ENCODE measurements at places on chromosomes 1 and 21.

GRCh38 chr1:224684979-224685425, 68.9 kb downstream of the CNIH3 start:
- H3K4me1 ChIP-seq = no peaks in the 10 kb centered on the region
- H3K36me3 ChIP-seq = no peaks in the 10 kb centered on the region
- no peak overlapping the region for H3K27ac ChIP-seq
- no peak for DNase-seq

- no peak overlapping the region for H3K4me3 ChIP-seq
- H3K27ac ChIP-seq = no peak overlapping the region
- H3K27me3 ChIP-seq = peaks cover 3% of the 10 kb centered on the region
- no peak for DNase-seq
- no peaks in the 10 kb centered on the region for H3K36me3 ChIP-seq
These were observed 75.4 kb downstream of the TENT5C start for GRCh38 chr1:117681093-117681900.

DNA sequence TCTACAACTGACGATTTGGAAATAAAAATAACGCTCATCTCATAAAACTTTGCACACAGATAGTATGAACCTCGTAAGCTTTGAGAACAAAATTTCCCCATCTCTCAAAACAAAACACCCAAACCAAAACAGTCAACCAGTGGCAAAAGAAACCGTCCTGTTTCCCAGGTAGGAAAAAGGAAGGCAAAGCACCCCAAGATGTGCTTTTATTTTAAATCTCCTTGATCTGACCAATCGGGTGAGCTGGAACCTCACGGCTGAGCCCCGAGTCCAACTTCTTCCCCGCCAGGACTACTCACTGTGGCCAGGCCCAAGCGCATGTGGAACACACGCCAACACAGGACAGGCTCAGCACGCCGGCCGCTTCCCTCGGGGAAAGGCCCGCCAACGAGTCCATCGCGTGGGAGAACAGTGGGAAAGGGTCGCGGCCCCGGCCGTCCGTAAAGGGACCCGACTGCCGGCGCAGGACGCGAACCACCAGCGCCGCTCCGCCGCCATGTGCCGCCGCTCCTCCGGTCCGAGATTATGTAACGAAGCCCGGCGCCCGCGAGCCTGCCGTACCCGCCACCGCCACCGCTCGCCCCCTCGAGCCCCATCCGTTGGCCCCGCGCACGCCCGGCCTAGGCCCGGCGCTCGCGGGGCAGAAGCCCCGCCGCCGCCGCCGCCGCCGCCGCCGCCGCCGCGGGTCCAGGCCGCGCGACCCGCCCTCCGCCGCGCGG, 759 bp downstream of the AHCTF1 start:
- H3K36me3 ChIP-seq = peaks cover 8% of the 10 kb centered on the region
- peaks cover 13% of the 10 kb centered on the region for H3K4me1 ChIP-seq
- peak overlapping the region; percentile 81 for H3K27ac ChIP-seq
- DNase-seq = peak; percentile 52
- H3K4me3 ChIP-seq = peak overlapping the region; percentile 98

- DNase-seq = no peak
- no peak overlapping the region for H3K4me3 ChIP-seq
- H3K27me3 ChIP-seq = peaks cover 10% of the 10 kb centered on the region
- H3K36me3 ChIP-seq = no peaks in the 10 kb centered on the region
- H3K4me1 ChIP-seq = peaks cover 31% of the 10 kb centered on the region
These were observed 52.5 kb upstream of the ID3 start for GRCh38 chr1:23611601-23612327.

GRCh38 chr1:210687582-210688279, 359.0 kb downstream of the HHAT start:
- H3K4me1 ChIP-seq = no peaks in the 10 kb centered on the region
- no peak for DNase-seq
- H3K27ac ChIP-seq = no peak overlapping the region
- no peaks in the 10 kb centered on the region for H3K36me3 ChIP-seq
- H3K4me3 ChIP-seq = no peak overlapping the region
- peaks cover 4% of the 10 kb centered on the region for H3K27me3 ChIP-seq

GRCh38 chr1:234542211-234542850, 63.4 kb upstream of the TARBP1 start:
- H3K4me3 ChIP-seq = no peak overlapping the region
- no peak overlapping the region for H3K27ac ChIP-seq
- no peak for DNase-seq
- peaks cover 47% of the 10 kb centered on the region for H3K4me1 ChIP-seq

GRCh38 chr1:183219616-183220009, 33.5 kb downstream of the LAMC2 start:
- DNase-seq = no peak
- peaks cover 31% of the 10 kb centered on the region for H3K4me1 ChIP-seq
- H3K27me3 ChIP-seq = peaks cover 3% of the 10 kb centered on the region
- H3K27ac ChIP-seq = no peak overlapping the region
- no peak overlapping the region for H3K4me3 ChIP-seq

DNA sequence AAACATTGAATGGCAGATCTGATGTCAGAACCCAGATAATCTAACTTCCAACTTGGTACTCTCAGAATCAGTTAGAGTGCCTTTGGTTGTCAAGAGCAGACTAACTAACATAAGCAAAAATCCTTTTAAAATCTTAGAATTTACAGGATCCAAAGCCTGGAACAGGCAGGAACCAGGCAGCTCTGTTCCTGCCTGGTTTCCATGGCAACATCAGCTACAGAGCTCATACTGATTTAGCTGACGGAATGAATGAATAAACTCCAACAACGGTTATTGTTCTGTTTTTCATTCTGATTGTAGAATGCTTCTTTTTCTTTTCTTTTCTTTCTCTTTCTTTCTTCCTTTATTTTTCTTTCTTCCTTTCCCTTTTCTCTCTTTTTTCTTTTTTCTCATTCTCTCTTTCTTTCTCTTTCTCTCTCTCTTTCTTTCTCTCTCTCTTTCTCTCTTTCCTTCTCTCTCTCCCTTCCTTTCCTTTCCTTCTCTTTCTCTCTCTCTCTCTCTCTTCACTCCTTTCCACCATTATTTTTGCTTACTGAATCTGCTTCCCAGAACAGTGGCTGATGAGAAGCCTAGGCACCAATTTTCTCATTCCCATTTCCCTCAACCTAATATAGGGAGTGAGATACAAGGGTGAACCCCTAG, 121.6 kb downstream of the RGS7 start:
- no peaks in the 10 kb centered on the region for H3K27me3 ChIP-seq
- no peak overlapping the region for H3K4me3 ChIP-seq
- peaks cover 2% of the 10 kb centered on the region for H3K4me1 ChIP-seq
- H3K36me3 ChIP-seq = no peaks in the 10 kb centered on the region

GRCh38 chr21:16309250-16309971, 579.6 kb downstream of the USP25 start:
- H3K4me3 ChIP-seq = no peak overlapping the region
- H3K27me3 ChIP-seq = no peaks in the 10 kb centered on the region
- H3K4me1 ChIP-seq = no peaks in the 10 kb centered on the region
- no peak overlapping the region for H3K27ac ChIP-seq

GRCh38 chr1:201593200-201593921, 54.4 kb downstream of the NAV1 start:
- no peak for DNase-seq
- H3K4me1 ChIP-seq = peaks cover 63% of the 10 kb centered on the region
- H3K4me3 ChIP-seq = no peak overlapping the region
- peak overlapping the region; percentile 2 for H3K27ac ChIP-seq

DNA sequence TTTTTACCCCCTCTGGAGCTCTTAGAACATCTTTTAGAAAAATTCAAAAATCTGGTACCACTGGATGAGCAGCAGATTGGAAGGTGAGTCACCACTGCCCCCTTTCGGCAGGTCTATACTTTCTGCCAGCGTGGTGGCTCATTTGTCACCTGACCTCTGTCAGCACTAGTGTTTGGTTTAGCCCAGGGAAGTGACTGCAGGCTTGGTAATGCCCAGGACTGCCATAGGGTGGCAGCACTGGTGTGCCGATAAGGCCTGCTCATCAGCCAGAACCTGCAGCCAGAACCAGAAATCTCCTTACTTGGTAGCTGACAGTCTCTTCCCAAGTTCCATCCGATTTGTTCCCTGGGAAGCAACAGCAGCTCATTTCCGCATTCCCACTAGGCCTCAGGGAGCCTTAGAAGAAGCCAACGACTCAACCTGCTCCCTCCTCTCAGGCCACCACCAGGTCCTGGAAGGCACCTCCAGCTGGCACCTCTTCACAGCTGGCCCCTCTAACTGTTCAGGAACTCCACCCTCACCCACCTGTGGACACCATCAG, 6.8 kb downstream of the SMIM12 start:
- H3K27me3 ChIP-seq = peaks cover 4% of the 10 kb centered on the region
- peaks cover 48% of the 10 kb centered on the region for H3K4me1 ChIP-seq
- H3K36me3 ChIP-seq = peaks cover 28% of the 10 kb centered on the region
- no peak overlapping the region for H3K4me3 ChIP-seq
- peak overlapping the region; percentile 92 for H3K27ac ChIP-seq

DNA sequence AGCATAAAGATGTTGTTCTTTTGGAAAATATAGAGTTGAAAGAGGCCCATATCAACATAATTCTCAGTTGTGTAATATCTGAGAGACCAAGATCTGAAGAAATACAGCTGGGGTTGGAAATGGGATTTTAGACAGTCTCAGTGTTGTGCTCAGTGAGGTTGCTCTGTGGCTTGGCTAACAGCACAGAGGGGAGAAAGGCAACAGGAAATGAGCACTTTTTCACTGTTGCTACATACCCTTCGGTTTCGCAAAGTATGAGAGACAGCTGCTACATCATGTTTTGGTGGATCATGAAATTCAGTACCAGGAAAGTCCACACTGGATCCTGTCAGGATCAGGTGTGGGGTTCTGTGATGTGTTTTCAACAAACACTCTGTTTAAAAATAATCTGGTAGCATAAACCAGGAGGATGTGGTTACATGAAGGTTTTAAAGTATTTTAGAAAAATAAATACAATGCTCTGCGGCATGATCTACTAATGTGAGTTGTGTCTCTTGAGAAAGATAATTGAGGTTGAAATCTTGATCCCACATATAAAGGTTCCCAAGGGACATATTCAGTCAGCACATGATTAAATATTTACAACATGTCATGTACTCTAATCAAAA, 7.0 kb upstream of the GPR88 start:
- H3K4me3 ChIP-seq = no peak overlapping the region
- H3K36me3 ChIP-seq = no peaks in the 10 kb centered on the region
- peaks cover 2% of the 10 kb centered on the region for H3K27me3 ChIP-seq
- DNase-seq = no peak

- peaks cover 15% of the 10 kb centered on the region for H3K4me1 ChIP-seq
- H3K4me3 ChIP-seq = no peak overlapping the region
- no peak for DNase-seq
- peaks cover 26% of the 10 kb centered on the region for H3K36me3 ChIP-seq
These were observed 40.1 kb downstream of the BCAR3 start for GRCh38 chr1:93641527-93641926.

DNA sequence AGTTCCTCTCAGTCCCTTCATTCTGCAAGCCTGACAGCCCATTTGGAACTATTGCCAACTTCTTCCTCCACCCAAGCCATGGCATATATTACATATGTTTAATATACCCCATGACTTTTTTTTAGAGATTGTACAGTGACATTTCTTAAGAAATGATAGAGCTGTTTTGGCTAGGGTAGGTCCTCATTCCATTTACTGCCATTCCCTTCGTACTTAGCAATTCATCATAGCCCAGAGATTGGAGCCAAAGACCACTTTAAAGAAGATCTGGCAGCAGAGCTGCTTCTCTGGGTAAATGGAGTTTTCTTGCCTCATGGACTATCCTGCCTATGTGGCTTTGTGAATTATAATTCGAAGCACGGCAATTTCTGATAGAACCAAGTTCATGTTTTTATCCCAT, 93.4 kb downstream of the ST3GAL3 start:
- H3K27ac ChIP-seq = no peak overlapping the region
- H3K27me3 ChIP-seq = no peaks in the 10 kb centered on the region
- no peaks in the 10 kb centered on the region for H3K36me3 ChIP-seq
- no peak for DNase-seq

DNA sequence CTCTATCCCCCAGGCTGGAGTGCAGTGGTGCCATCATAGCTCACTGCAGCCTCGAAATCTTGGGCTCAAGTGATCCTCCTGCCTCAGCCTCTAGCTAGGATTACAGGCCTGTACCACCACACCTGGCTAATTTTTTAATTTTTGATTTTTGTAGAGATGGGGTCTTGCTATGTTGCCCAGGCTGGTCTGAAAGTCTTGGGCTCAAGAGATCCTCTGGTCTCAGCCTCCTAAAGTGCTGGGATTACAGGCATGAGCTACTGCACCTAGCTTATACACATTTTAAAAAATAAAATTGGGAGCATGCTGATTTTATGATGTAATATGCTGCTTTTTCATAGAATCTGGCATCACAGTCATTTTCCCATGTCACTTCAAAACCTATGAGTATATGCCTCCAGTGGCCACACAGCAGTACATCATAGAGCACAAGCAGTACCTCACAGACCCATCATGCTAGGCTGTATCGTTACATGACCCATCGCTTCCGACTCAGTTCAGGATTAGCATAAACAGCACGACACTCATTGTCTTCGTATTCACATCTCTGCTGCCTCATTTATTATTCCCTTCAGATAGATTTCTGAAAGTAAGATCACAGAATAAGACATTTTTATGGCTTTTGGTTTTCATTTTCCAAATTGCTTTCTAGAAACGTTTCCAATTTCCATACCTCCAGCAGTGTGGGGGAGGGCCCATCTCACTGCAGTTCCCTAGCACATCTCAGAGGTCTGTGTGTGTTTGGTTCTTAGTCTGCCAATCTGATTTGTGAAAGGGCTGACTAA, 35.9 kb upstream of the CCSAP start:
- no peak overlapping the region for H3K4me3 ChIP-seq
- no peaks in the 10 kb centered on the region for H3K4me1 ChIP-seq
- peaks cover 1% of the 10 kb centered on the region for H3K27me3 ChIP-seq
- no peak overlapping the region for H3K27ac ChIP-seq

- no peak overlapping the region for H3K27ac ChIP-seq
- H3K4me1 ChIP-seq = no peaks in the 10 kb centered on the region
- no peak for DNase-seq
- no peaks in the 10 kb centered on the region for H3K27me3 ChIP-seq
These were observed 811.3 kb upstream of the ADGRL2 start for GRCh38 chr1:80989455-80989854.

DNA sequence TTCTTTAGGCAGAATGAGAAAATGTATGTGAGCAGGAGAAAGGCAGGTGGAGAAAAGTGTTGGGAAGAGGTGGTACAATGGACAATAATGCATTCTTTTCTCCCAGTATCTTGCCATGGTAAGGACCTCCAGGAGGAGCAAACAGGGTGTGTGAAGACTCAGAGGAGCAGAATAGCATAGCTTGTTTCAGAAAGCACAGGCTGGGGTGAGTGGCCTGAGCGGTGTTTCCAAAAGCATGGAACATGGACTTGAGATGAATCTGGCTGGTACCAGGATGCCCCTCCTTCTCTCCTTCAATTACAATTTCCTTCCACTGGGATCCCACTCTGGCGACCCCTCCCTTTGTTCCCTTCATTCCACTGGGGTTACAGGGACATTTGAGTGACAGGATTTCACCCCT, 123.4 kb upstream of the TNR start:
- H3K4me1 ChIP-seq = no peaks in the 10 kb centered on the region
- no peak for DNase-seq
- H3K4me3 ChIP-seq = no peak overlapping the region
- no peak overlapping the region for H3K27ac ChIP-seq
- H3K27me3 ChIP-seq = peaks cover 5% of the 10 kb centered on the region
- H3K36me3 ChIP-seq = no peaks in the 10 kb centered on the region

- H3K36me3 ChIP-seq = no peaks in the 10 kb centered on the region
- no peak overlapping the region for H3K4me3 ChIP-seq
- no peak for DNase-seq
- H3K27ac ChIP-seq = no peak overlapping the region
- no peaks in the 10 kb centered on the region for H3K27me3 ChIP-seq
- peaks cover 2% of the 10 kb centered on the region for H3K4me1 ChIP-seq
These were observed 9.1 kb downstream of the CELA2A start for GRCh38 chr1:15465674-15466073.

- H3K4me1 ChIP-seq = peaks cover 25% of the 10 kb centered on the region
- H3K4me3 ChIP-seq = no peak overlapping the region
- DNase-seq = no peak
- H3K27me3 ChIP-seq = no peaks in the 10 kb centered on the region
- no peaks in the 10 kb centered on the region for H3K36me3 ChIP-seq
These were observed 17.1 kb upstream of the FMO4 start for GRCh38 chr1:171296897-171297296.
